ENCODE measurements at places on chromosomes 4 and X.

- DNase-seq: no peak
Observed at GRCh38 chrX:44225667-44226066, 117.8 kb downstream of the EFHC2 start.

- no peak for DNase-seq
Observed at GRCh38 chr4:168101026-168101425, 8.7 kb downstream of the ANXA10 start.

DNA sequence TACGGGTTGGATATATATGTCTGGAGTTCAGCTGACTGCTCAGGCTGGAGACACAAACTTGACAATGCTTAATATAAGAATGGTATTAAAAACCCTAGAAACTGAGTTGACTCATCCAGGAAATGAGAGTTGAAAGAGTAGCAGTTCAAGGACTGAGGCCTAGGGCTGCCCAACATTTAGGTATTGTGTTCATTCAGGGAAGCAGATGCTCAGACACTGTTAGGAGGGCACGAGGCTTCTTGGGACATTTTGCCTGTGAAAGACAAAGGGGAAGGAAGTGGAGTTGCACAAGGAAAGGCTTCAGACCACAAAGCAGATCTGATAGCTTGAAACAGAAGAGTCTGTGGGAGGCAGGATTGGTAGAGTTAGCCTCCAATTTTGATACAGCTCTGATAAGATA lies 52.0 kb upstream of the HS3ST1 start:
- DNase-seq: no peak

GRCh38 chrX:106932492-106932923 lies 12.3 kb downstream of the CLDN2 start:
- DNase-seq: no peak

GRCh38 chrX:131895807-131896206 lies 127.3 kb upstream of the STK26 start:
- no peak for DNase-seq

Measured in muscle of back (tissue), 13 donors.